Panc1 (cell line): ENCODE measurements at places on chromosomes 2 and 18.

DNA sequence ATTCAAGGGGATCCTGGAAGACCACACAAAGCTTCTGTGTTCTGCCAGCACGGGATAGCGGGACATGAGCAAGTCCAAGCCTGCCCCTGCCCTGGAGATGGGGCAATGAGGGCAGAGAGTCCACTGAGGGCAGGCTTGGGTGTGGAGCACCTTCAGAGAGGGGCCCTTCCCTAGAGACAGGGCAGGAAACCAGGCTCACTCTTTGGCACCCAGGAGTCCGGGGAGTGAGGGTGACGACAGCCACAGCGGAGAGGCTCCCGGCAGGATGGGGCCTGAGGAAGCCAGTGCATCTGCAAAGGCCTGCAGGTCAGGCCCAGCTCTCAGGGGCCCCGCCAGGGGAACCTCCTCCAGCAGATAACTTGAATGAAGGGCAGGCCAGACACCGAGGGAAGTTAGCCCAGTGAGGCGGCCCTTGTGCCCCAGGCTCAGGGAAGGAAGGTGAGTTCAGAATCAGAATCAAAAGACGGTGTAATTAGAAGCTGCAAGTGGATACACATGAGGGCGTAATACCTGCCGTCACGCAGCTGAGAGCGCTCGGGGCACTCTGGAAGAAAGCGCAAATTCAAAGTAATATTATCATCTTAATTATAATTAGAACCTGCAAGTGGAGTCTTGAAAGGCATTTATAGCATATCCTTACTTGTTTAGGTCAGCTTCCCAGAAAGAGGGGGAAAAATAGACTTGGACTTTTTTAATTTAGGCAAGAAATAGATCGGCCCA lies 142.6 kb upstream of the LGALSL start:
- no peak for DNase-seq

- DNase-seq = no peak
Observed at GRCh38 chr2:242024751-242025355, 155.3 kb downstream of the RTP5 start.

- no peak for DNase-seq
Observed at GRCh38 chr18:70671889-70672565, 383.2 kb downstream of the SOCS6 start.

DNA sequence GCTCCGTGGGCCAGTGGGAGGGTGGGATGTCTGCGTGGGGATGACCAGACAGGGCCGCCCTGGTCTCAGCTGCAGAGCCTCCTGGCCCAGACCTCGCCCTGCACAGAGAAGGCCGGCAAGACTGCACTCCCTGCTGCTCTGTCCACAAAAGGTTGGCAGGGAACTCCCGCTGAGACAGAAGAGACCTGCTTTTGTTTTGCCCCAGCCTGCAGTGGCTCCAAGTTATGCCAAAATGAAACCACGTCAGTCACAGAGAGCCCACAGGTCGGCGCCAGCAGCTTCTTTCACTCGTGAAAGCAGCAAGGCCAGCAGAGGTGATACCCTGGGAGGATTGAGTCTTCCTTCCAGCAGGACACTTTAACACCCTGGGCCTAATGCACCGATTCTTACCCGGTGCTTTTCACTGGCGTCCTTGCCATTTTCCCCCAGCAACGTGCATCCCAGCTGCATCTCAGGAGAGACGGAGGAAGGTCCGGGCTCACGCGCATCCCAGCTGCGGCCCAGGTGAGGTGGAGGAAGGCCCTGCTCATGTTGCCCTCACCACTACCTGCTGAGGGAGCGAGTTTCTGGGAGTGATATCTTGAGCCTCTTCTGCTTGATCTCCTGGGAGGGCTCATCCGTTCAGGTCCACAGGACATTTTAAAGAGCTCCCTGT lies 22.1 kb upstream of the CTDP1 start:
- no peak for DNase-seq

DNA sequence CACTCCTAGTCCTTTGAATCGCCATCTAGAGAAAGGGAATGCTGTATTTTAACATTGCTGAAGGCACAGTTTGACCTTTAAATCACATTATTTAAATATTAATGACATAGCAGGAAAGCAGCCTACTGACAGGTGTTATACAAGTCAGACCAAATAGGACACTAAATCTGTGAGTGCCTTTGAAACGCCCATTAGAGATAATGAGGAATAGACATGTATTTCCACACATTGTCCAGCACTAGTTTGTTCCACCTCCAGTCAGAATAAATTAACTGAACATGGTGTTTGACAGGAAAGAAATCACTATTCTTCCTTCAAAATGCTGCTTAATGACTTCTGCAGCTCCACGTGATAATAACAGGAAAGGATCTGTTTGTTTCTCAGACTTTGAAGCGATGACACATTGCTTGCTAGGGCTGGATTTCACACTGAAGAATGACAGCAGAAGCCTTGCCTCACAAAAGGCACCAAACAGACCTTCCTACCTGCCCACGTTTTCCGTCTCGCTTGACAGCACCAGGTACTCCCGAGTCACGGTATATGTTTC lies 90.5 kb upstream of the DDX18 start:
- no peak for DNase-seq
